ENCODE measurements at places on chromosomes 5 and 9.

GRCh38 chr5:175813943-175814630 is 57.3 kb upstream of the CPLX2 start:
- DNase-seq: no peak

- DNase-seq: no peak
Measured at GRCh38 chr9:68702493-68702892, 2.5 kb upstream of the PIP5K1B start.

DNA sequence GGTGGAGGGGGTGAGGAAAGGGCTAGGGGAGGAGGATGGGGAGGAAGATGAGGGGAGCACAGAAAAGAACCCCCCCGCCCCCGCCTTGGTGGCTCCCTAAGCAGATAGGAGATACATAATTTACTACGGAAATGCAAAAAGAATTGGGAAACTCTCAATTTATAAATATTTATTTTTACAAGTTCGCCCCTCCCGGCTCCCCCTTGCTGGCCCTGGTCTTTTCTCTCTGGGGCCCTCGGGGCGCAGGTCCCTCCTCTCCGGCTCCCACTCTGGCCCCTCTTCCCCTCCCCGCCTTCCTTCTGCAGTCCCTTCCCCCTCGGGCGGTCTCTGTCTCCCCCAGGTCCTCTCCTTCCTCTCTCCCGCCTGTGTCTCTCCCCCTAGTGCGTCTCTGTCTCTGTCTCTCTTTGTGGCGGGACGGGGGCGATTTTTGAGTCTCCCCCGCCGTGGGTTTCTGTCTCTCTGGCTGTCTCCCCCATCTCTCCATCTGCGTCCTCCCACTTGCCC is 173.6 kb upstream of the IER5L start:
- no peak for DNase-seq

GRCh38 chr9:107239474-107239873 is 43.6 kb upstream of the RAD23B start:
- DNase-seq: no peak

DNA sequence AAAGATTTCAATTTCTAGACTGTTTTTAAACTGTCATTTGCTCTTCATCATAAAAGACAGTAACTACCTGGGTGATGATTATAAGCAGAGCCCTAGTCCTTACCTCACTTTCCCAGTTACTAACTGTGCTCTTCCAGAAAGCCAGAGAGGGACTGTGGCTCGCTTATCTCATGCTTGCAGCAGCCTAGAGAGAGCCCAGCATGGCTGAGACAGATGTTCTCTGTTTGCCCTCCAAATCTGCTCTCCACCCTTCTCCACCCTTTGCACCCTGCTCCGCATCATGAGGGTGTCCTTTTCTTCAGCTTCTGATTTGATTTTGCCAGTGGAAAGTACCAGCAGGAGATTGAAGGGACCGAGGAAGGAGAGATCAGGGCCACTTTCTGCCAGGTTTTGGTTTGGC is 61.2 kb upstream of the SELENOP start:
- DNase-seq: no peak

DNA sequence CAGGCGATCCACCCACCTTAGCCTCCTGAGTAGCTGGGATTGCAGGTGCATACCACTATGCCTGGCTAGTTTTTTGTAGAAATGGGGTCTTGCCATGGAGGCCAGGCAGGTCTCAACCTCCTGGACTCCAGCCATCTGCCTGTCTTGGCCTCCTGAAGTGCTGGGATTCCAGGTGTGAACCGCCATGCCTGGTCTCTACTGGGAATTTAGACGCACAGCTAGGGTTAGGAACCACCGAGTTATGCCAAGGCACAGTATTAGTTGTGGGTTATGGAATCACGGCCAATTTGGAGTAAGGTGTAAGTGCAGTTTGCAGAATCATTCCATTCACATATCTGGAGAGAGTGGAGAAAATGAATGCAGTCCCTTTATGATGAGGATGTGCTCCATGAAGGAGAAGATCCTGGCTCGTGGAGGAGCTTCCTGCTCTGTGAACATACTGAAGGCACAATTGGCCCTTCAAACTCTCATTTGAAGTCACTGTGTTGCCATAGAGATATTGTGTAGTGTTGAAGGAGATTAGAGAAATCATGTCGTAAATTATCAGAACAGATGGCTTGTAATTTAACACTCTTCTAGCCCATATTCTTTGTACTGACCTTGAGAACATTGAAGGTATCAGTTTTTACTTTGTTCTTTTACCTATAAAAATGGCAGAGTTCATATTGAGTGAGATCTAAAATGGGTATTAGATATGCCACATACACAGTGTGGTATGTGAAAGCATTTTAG is 18.8 kb downstream of the TRIO start:
- no peak for DNase-seq

- DNase-seq: no peak
Measured at GRCh38 chr5:128216860-128217531, 133.4 kb downstream of the SLC12A2 start.

- no peak for DNase-seq
Measured at GRCh38 chr5:144030904-144031303, 139.6 kb downstream of the YIPF5 start.

DNA sequence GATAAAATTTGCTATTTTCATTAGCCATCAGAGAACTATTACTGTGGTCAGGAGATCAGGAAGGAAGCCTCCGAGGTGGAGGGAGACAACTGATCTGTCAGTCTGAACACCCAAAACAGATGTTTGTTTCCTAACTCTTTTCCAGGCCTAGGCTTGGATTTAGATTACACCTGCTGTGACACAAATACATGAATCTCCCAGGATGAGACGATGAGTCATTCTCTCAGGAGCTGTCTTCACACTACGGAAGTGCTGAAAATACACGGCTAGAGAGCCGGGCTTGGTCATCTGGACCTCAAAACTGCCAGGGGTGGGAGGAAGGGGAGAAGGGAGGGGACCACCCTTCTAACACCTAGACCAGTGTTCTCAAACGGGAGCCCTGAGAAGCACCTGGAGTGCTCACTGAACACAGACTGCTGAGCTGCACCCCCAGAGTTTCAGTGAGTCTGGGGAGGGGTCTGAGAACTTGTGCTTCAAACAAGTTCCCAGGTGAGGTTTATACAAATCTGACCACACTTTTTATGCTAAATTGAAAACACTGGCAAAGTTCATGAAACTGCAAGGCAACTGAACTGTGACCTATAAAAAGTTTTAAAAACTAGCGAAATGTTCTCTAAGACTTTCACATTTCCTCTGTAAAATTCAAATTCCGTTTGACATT is 80.3 kb upstream of the EQTN start:
- no peak for DNase-seq

- no peak for DNase-seq
Measured at GRCh38 chr9:10613419-10613818, 617 bp upstream of the PTPRD start.

DNA sequence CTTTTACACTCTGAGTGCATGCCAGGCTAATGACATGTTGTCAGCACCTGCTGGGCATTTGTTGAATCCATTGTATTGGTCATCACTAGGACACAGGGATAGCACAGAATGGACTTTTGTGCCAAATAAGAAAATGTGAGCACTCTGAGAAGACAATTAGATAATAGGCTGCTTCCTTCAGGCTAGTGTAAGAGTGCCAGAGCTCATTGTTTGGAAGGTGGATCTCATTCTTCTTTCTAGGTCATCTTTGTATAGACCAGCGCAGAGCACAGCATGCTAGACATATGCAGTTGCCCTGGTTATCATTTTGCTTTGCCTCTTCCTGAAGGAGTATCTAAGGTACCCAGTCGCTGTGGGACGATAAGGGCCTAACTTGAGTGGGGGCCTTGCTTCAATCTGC is 493.4 kb upstream of the COX7C start:
- no peak for DNase-seq

- DNase-seq: no peak
Measured at GRCh38 chr5:1975898-1976765, 93.4 kb upstream of the IRX4 start.

- DNase-seq: no peak
Measured at GRCh38 chr5:176485176-176485575, 37.0 kb downstream of the FAF2 start.

DNA sequence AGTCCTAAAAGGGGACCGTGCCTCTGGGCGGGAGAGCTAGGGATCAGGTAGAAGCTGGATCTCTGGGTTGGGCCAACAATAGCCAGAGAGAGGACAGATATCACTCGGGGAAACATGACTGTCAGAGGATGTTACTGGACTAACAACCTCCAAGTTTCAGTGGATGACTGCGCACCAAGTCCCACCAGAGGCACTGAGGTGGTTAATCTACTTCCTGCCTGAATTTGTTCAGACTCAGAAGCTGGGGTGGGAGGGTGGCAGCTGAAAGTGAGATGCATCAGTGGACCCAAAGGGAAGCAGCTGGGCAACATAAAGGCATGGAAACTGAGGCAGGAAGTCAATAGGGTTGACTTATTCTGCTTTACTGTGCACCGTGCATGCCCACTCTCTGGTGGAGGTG is 130.1 kb upstream of the SLC44A1 start:
- no peak for DNase-seq

DNA sequence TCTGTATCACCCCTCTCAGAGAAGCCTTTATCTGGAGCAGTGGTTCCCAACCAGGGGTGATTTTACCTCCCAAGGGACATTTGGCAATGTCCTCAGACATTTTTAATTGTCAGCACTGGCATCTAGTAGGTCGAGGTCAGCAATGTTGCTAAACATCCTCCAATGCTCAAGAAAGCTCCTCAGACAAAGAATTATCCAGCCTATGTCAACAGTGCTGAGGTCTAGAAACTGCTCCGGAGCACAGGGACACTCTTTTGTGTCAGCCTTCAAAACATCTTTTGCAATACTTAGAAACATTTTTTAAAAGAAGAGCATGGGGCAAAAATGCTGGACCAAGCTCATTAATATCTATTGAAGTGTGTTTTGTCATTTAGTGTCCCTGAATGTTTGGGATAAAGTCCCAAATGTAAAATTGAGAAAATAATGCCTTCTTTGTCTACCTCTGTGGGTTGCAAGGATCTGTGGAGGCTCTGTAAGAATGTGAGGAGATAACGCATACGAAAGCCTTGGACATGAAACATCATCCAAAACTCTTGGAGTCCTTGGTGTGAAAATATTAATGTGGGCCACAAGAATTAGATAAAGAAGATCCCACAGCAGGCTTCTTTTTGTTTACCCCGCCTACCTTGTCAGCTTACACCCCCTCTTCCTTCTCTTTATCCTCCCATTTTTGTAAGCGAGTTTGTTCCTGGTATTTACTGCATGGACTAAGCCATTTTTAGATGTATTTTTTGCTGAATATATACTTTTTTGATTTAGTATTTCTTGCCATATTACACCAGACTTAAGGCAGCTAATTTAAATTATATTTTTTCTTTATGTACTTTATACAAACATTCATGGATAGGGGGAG is 193.5 kb downstream of the CD180 start:
- DNase-seq: no peak

DNA sequence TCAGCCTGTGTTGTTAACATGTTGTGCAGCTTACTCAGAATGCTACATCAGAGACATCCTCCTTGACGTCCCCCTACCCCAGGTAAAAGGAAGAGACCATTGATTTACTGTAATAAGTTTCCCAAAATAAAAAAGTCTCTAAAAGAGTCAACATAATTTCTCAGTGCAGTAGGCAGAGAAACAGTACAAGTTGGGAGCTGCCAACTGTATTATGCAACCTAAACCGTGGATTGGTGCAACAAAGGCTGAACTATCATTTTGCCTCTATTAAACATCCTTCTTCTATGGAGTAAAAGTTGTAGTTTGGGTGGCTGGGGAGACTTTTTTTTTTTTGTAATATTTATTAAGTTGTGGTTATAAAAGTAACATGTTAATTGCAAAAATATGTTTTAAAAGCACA is 208.0 kb downstream of the NR3C1 start:
- DNase-seq: no peak

GRCh38 chr9:108973895-108974294 is 39.4 kb downstream of the CTNNAL1 start:
- DNase-seq: no peak

- DNase-seq: no peak
Measured at GRCh38 chr5:35626553-35626952, 8.9 kb downstream of the SPEF2 start.

DNA sequence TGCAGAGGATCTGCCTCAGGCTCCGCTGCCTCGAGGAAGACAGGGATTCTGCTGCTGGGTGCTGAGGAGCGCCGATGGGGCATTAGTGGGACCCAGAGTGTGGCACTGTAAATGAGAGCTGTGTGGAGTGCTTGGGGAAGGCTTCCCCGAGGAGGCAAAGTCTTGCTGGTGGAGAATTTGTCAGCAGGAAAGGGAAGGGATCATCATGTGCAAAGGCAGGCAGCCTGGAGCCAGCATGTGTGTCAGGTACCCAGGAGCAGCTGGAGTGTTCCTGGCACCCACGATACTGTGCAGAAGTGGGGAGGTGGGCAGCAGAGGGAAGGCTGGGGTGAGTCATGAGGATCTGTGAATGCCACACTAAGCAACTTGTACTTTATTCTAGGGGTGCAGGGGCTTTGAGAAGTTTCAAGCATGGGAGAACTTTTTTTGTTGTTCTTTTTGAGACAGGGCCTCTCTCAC is 12.3 kb downstream of the B4GALT7 start:
- DNase-seq: no peak

DNA sequence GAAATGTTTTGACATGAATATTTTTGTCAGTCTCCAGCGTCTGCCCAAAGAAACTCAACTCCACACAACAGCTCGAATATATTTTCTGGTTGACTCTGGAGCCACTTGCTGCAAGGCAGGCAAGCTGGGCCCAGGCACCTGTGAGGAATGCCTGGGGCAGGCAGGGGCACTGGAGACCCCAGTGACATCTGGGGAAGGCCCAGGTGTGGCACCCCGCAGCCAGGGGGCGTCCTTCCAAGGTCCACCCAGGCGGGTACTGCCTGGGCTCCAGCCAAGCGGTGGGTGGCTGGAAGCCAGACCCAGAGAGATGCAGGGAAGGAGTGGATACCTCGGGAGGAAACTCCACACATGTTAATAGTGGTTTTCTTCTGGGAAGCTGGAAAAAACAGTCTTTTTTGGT is 125.9 kb downstream of the PHF2 start:
- no peak for DNase-seq

- no peak for DNase-seq
Measured at GRCh38 chr5:38237681-38238080, 20.7 kb upstream of the EGFLAM start.

DNA sequence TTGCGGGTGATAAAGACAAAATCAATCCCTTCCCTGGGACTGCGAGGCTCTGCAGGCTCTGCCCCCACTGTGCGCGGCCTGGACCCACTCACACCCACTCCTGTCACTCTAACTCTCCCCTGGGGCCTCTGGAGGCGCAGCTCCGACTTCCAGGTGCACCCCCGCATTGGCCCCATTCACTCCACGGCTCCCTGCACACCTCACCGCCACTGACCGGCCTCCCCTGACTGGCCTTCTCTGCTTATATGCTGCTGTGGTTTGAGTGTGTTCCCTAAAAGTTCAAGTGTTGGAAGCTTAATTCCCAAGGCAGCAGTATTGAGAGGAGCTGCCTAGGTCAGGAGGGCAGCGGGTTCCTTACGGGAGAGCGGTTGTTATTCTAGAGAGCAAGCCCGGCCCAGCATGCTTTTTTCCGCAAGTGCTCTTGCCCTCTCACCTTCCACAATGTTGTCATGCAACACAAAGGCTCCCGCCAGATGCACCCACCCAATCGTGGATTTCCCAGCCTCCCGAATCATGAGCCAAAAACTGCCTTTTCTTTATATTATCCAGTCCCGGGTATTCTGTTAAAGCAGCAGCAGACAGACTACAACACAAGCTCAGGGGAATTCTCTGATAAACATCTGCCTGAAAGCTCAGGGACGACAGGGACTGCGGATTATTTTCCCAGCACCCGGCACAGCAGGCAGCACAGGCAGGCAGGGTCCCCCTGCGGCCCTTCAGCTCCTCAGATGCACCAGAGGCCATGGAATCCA is 73.5 kb upstream of the LRRTM2 start:
- DNase-seq: no peak

GRCh38 chr9:88202321-88202720 is 64.0 kb upstream of the SPATA31C2 start:
- no peak for DNase-seq
